ENCODE measurements at places on chromosomes 12 and 14.

DNA sequence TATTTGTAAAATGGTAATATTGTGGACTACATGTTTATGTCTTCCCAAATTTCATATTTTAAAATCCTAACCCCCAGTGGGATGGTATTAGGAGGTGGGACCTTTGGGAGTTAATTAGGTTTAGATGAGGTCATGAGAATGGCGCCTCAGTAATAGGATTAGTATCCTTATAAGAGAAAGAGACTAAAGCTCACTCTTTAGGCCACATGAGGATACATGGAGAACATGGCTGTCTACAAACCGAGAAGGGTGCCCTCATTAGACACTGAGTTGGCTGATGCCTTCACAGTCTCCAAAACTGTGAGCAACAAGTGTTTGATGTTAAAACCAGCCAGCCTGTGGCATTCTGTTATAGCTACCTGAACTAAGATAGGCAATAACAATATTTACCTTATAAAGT, 58.3 kb upstream of the OTOGL start:
- DNase-seq = no peak

GRCh38 chr12:100404769-100405407, 48.0 kb downstream of the SLC17A8 start:
- DNase-seq = peak; percentile 67

DNA sequence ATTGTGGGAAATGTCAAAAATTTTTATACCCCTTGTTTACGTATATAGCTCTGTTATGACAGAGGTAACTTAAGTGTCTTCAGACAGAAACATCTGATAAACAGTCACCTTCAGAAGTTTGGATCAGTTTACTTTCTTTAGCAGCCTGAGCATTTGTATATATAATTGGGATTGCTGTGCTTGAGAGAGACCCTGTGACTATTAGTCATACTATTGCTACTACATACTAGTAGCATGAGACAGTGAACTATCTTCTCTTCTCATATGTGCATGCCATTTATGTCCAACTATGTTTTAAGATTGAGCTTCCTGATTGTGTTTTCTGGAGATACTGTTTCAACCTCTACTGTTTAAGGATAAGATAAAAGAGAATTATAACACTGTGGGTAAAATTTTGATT, 101.5 kb downstream of the PDE6H start:
- peak; percentile 18 for DNase-seq

DNA sequence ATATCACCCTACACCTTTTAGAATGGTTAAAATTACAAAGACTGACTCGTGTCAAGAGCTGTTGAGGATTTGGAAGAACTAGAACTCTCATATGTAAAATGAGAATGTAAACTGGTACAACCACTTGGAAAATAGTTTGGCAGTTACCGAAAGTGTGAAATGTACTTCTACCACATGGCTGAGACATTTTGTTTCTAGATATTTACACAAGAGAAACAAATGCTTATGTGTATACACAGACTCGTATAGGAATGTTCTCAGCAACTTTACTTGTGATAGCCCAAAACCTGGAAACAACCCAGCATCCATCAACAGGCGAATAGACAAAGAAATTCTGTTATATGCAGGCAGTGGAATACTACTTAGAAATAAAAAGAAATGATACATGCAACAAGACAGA, 103.0 kb downstream of the BRMS1L start:
- DNase-seq = no peak

DNA sequence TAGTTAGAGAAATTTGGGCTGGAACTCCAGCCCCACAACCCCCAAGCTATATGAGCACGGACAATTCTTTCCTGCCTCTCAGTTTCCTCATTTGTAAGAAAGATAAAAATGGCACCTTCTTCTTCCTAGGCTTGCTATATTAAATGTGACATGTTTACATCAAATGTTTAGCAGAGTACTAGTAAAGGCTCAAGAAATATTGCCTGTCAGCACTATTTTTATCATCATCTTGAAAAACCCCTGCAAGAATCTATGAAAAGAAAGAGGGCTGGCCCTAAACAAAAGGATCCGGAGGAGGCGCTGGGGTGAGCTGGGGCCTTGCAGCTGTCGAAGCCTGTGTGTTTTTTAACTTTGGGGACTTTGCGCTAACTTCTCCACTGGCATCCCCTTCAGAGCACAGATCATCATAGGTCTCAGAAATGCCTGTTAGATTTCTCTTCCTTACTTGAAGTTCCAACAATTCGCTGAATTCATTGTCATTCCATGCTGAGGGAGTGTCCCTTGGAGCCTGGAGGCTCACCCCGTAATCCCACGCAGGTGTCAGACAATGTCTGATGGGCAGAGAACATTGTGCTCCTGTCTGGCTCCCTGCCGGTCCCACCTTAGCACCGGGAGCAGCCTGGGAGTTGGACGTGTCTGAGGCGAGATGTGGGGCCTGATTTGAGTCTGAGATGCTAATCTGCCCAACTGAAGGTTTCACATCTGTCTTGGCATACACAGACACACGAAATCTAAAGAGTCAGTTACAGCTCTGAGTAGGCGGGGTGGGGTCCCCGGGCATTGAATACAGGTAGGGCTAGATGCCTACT, 206.8 kb downstream of the NUAK1 start:
- no peak for DNase-seq

DNA sequence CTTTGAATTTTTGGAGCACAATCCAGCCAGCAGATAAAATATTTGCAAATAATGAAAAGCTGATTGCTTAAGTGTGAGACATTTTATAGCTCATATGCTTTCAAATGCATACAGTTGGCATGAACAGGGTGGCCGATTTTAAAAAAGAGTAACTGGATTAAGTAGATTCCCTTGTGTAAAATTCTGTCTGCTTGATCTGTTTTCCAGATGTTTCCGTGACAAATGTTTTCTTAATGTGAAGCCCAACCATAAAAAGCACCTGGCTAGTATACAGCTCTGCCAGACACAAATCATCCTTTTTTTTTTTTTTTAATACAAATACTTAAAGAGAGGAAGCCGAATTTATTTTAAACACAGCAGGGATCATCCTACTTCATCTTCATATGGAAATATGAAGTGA, 440.7 kb downstream of the CCER1 start:
- DNase-seq = peak; percentile 62

DNA sequence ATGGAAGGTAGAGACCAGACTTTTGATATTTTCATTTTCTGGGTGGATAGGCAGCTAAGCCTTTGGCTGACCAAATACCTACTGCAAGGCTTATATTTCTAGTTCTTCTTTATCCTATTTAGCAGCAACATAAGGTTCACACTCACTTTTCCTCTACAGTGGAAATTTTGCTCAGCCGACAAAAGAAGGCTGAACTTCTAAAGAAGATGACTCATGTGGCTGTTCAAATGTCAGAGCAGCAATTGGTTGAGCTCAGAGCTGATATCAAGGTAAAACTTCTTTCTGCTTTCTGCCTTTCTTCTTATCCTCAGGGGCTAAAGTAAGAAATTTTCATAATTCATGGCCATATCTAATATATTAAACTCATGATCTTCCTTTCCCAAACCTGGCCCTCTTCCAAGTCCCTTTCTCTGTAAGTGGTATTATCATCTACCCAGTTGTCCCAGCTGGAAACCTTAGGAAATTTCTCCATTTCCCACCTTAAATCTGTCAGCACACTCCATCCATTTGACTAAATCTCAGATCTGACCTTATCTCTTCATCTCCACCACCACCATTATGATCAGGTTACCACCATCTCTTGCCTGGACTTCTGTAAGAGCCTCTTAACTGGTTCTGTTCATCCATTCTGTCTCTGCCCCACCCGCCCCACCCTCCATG, 19.8 kb upstream of the KCNH3 start:
- peak; percentile 45 for DNase-seq
